SK-N-MC (cell line): ENCODE measurements at places on chromosomes 1 and 21.

DNA sequence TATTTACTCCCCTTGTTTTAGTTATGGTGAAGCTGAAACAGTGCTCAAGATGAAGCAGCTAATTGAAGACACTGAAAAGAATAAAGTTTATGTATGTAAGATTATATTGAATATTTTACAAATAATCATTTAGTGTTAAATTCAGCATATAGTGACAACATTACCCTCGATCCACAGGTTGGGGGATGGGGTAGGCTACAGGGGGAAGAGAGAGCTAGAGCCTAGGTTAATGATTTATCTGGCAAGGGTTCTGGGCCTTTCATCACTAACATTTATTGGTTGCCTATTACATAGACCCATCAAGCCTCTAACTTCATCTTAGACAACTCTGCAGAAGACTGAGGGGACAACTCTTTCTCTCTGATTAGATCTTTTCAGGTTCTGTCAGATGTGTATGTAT lies 21.3 kb downstream of the ZCCHC17 start:
- no peak for DNase-seq

DNA sequence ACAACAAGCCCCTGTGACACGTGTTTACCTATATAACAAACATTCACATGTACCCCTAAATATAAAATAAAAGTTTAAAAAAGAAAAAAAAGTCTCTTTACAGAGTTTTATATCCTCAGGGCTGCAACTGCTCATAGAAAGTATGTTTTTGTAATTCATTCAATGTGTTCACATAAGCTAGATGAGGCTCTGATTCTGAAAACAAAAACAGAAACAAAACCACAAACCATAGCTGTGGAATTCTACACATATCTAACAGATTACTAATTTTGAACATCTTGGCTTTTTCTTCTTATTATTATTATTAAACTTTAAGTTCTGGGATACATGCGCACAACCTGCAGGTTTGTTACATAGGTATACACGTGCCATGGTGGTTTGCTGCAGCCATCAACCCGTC lies 579.6 kb upstream of the ZRANB2 start:
- DNase-seq, result no peak

GRCh38 chr1:69976896-69977295 lies 228.5 kb downstream of the LRRC40 start:
- DNase-seq, result no peak

GRCh38 chr21:42671778-42672593 lies 18.6 kb downstream of the PDE9A start:
- DNase-seq, result no peak

- no peak for DNase-seq
Measured at GRCh38 chr1:43453442-43454269, at the start of gene HYI. Gene HYI (minus strand): TSS chr1:43453931. CDS start chr1:43453793, 138 bp downstream.

- no peak for DNase-seq
Measured at GRCh38 chr1:155969377-155969791, 9.0 kb downstream of the ARHGEF2 start.

DNA sequence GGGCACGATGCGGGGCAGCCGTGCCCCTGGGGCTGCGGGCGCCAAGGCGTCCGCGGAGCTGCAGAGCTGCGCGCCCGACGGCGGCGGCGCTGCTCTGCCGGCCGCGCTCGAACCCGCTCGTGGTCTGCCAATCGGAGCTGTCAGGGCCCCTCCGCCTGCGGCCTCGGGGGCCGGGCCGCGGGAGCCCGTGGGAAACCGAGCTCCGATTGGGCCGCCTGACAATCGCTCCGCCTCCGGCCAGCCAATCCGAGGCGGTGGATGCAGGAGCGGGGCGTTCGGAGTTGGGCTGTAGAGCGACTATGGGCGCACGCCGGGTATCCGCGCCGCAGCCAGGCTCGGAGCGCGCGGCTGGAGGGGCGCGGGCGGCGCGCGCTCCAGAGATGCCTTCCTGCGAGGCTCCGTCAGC lies 100.5 kb upstream of the SOD1 start:
- DNase-seq, result no peak

DNA sequence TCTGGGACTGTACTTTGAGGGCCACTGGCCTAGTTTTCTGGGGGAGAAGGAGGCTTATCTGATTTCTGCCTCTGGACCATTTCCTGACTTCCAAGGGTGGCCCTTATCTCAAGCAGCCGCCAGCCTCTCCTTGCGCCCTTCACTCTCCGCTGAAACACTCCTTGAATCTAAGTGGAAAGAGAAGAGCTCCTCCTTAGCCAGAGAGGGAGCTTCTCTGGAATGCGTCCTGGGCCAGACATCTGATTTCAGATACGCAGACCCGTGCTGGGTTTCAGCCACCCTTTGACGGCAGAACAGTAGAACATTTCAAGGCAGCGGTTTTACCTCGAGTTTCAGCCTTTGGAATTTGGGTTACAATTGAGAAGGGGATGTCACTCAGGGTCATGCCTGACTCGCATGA lies 308.0 kb downstream of the CAMTA1 start:
- DNase-seq, result no peak

GRCh38 chr1:119893238-119893791 lies 3.0 kb downstream of the ADAM30 start:
- no peak for DNase-seq

DNA sequence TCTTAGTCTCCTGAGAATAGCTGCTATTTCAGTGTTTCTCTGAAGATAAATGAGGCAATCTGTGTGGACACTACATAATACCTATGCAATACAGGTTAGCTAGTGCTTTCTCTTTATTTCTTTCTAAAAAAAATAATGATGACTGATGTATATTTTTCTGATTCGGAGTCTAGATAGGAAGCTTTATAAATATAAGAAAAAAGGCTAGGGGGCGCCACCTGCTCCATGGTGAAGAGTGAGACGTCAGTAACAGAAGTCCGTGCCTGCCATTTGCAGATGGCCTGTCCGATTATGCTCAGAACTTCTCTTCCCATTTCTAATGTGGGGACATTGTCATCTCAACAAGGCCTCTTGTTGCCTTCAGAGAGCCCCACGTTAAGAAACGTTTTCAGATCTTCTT lies 26.4 kb downstream of the QSOX1 start:
- no peak for DNase-seq

DNA sequence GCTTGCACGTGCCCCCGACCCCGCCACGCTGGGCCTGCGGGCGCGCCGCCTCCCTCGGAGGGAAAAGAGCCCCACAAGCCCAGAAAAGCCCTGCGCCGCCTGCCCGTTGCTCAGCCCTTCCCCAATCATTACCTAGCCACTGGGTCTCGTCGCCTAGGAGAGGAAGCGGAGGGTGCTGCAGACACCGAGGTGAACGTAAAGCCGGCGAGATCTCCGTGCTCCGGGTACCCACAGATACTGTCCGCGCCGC lies at the start of gene ENO1:
ENO1 (minus strand) TSS at position 239 of the 250 bp plus-strand sequence. CDS start 3,778 bp downstream, outside the sequence.
- no peak for DNase-seq

GRCh38 chr1:76725864-76726619 lies 141.2 kb upstream of the ST6GALNAC5 start:
- no peak for DNase-seq

- no peak for DNase-seq
Measured at GRCh38 chr1:2046174-2046917, 3.9 kb upstream of the PRKCZ start.

DNA sequence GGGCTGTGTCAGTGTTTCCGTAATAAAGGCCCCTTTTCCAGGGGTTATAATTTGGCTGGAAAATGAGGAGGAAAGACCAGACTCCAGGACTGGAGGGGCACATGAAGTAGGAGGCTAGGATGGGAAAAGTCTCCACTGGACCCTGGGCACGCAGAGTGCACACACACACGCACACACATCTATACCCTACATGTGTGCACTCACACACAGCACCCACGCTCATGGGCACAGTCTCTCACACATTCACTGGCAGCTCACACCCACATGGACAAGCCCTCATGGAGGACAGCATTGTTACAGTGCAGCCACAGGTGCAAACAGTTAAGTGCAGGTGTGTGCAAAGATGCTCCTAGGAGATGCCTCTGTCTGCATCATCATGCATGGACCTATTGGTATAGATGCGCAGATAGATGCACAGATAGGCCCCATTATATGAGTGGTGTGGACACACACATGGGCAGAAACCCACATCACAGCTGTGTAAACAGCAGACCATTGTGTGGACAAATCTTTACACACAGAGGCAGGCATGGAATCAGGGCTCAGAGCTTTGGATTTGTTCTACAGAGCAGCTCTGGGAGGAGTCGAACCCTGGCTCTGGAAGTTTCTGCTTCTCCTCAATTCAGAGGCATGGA lies 9.1 kb upstream of the RUNX3 start:
- DNase-seq, result no peak

DNA sequence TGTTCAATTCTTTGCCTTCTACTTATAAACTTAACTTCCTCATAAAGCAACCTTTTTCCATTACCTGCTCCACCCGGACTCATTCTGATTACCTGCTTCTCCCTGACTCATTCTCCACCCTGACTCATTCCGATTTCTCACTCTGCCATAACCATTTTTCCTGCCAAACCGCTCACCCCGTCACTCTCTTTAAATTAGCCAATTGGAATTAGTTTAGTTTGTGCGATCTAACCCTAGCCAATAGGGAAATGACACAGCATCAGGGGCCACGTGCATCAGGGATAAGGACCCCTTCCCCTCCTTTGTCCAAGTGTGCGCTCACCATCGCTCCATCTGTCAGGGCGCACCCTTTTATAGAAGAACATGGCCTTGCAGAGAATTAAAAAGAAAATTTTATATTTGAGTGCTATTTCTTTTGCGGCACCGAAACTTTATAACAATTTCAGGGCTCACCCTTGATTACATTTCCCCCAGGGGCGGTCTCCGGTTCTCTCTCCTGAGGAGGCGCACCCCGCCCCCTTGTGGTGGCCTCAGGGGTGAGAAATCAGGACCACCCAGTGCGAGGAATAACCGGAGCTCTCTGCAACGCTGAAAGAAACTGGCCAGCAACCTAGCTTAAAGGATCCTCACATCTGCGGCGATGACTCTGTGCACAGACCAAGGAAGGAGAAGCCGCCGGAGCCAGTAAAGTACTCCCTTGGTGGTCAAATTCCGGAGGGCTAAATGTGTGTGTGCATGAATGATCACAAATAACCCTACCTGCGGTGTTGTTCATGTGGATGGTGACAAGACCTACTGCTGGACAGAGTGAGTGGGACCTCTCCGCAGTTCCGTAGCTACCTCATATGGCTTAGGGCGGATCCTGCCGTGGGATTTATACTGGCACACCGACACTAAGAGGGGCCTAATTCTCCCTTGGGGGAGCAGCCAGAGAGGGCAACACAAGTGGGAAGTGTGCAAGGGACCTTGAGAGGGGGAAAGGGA lies 30.3 kb upstream of the CBR3 start:
- no peak for DNase-seq

GRCh38 chr1:40796939-40797667 lies 13.5 kb downstream of the KCNQ4 start:
- no peak for DNase-seq

- DNase-seq, result no peak
Measured at GRCh38 chr1:116377541-116378529, 4.8 kb downstream of the ATP1A1 start.

DNA sequence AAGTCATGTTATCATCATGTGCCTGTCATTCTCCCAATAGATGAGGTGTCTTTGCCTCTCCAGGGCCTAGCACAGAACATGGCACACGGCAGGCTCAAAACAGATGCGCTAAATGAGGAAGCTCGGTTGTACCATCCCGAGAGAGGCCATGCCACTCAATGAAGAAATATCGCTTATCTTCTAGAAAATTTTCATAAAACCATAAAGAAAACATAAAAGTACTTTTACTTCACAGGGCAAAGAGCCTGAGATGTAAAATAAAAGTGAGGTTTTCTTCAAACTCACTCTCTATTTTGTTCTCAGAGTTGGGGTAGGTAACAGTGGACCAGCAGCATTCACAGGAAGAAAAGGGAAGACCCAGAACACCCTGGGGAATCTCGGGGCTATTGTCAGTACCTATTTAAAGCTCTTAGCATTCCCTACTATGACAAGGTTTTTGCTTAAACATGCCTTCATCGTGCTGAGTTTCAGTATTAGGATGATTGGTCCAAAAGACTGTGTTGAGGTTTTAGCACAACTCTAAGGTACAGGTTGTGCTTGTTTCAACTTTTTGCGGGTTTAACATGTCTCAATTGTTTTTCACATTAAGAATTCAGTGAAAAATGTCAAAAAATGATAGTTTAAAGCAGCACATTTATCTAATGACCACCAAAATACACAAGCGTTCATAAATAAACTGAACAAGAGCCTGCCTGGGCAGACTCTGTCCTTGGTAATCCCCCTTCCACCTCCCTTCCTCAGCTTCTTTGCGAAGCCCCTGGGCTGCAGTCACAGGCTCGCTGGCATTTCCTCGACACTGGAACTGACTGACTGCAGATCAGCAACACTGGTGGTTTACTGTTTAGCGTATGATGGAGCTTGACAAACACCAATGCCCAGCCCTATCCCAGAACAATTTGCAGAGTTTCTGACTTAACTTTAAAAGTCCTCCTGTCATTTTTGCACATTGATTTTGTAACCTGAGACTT lies 55.6 kb downstream of the COQ8A start:
- DNase-seq, result no peak

GRCh38 chr21:45845063-45845769 lies 136.4 kb upstream of the COL6A1 start:
- no peak for DNase-seq

DNA sequence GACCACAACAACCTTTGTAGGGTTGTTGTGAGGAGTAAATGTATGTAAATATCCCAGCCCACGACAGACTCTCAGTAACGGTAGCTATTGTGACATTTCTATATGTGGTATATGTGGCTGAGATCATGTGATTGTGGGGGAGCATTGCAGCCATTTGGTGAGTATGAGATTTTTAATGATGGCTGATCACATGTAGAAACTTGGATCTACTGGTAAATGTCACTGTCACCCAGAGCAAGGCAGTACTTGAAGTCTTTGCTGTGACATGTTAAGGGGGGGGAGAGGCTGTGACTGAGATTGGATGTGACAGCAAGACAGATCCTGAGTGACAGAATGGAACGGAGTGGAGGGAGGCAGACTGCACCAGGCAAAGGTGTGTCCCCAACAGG lies 23.9 kb upstream of the MEF2D start:
- no peak for DNase-seq

DNA sequence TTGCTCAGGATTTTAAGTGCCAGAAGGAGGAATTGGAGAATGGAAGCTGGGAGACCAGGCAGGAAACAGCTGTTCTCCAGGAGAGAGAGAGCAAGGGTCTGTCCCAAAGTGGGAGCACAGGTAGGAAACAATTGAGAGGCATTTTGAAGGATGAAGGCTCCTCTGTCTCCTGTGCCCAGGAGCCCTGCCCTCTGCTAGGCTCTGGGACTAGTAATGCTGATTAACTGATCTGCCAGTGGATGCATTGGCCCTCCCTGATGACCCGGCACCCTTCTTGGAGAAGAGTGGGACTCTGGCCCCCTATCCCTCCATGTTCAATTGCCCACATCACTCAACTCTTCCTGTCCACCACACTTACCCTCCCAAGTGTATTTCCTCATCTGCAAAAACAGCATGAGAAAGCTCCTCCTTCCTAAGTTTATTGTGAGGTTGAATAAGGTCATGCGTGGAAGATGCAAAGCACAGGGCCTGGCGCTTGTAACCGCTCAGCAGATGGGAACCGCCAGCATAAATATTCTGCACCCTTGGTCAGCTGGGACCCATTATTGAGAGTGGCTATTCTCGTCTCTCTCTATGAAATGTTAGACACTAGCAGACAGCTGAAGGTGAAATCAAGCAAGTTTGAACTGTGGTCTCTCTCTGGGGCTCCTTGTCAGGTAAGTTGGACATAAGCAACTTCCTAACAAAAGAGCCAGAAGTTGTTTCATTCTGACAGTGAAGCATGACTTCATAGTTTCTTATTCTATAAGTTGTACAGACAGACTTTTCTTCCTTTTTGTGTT lies 63.0 kb upstream of the ANGPTL1 start:
- DNase-seq, result no peak
